A549 treated with ZK216348 at 1 μM for 4 hours (cell line): ENCODE measurements at places on chromosomes 7 and 10. TPM values are rescaled to one million over a fixed set of nuclear protein-coding genes. Genes with fewer than 3 reads are reported as not detected.

GCK gene
- total RNA-seq, result not detected in 5 replicates

STRA8 gene
- total RNA-seq, result not detected in 5 replicates

STK32C gene
- 31.0 to 54.2 TPM (median 48.5 TPM) in 5 replicates for total RNA-seq

CLDN3 gene
- 0.58 to 4.4 TPM (median 3.2 TPM) in 5 replicates for total RNA-seq

CALML3 gene
- total RNA-seq, result not detected in 5 replicates

LIPF gene
- not detected in 5 replicates for total RNA-seq

GNG11 gene
- total RNA-seq, result 24.2 to 39.8 TPM (median 33.9 TPM) in 5 replicates

TBX20 gene
- total RNA-seq, result 1.6 to 2.9 TPM (median 1.8 TPM) in 5 replicates

NODAL gene
- total RNA-seq, result not detected in 5 replicates

KLF6 gene
- total RNA-seq, result 71.9 to 132 TPM (median 118 TPM) in 5 replicates

CPXM2 gene
- not detected in 5 replicates for total RNA-seq

SOSTDC1 gene
- total RNA-seq, result not detected in 5 replicates

BCL7B gene
- total RNA-seq, result 56.9 to 78.1 TPM (median 68.8 TPM) in 5 replicates

ZNF107 gene
- total RNA-seq, result 1.3 to 3.3 TPM (median 2.6 TPM) in 5 replicates

OPTN gene
- total RNA-seq, result 47.4 to 65.4 TPM (median 57.6 TPM) in 5 replicates

SLC29A3 gene
- 18.0 to 26.4 TPM (median 21.5 TPM) in 5 replicates for total RNA-seq

PTCD1 gene
- total RNA-seq, result 5.2 to 8.7 TPM (median 7.5 TPM) in 5 replicates

AKR1C8 gene
- 0.29 TPM in 1 of 5 replicates, not detected in the others for total RNA-seq

GPRIN2 gene
- total RNA-seq, result 18.5 to 45.5 TPM (median 38.5 TPM) in 5 replicates

ZNF853 gene
- total RNA-seq, result 1.8 to 3.4 TPM (median 2.8 TPM) in 5 replicates

NKX1-2 gene
- 0.07 TPM in 1 of 5 replicates, not detected in the others for total RNA-seq

CNPY1 gene
- not detected in 5 replicates for total RNA-seq

CUTC gene
- 32.6 to 38.9 TPM (median 37.0 TPM) in 5 replicates for total RNA-seq

NPFFR1 gene
- not detected in 5 replicates for total RNA-seq

HMX3 gene
- 0.14 TPM in 1 of 5 replicates, not detected in the others for total RNA-seq

CXCL12 gene
- 0.08 to 0.25 TPM (median 0.20 TPM) in 3 of 5 replicates, not detected in the others for total RNA-seq

DPYSL4 gene
- 12.5 to 21.5 TPM (median 19.3 TPM) in 5 replicates for total RNA-seq

CHST3 gene
- total RNA-seq, result 31.8 to 48.4 TPM (median 41.8 TPM) in 5 replicates

MEOX2 gene
- not detected in 5 replicates for total RNA-seq

GIMAP5 gene
- total RNA-seq, result 0.24 TPM in 1 of 5 replicates, not detected in the others

CDK14 gene
- 0.05 to 0.56 TPM (median 0.06 TPM) in 5 replicates for total RNA-seq

RBP3 gene
- total RNA-seq, result not detected in 5 replicates

CBX3 gene
- 177 to 367 TPM (median 226 TPM) in 5 replicates for total RNA-seq

ECHS1 gene
- total RNA-seq, result 122 to 153 TPM (median 138 TPM) in 5 replicates

NEURL1 gene
- total RNA-seq, result 0.47 to 0.96 TPM (median 0.74 TPM) in 5 replicates

ANXA8 gene
- 29.5 to 41.7 TPM (median 34.3 TPM) in 5 replicates for total RNA-seq

LRIT1 gene
- not detected in 5 replicates for total RNA-seq

SAMD9L gene
- 0.37 to 1.1 TPM (median 0.64 TPM) in 5 replicates for total RNA-seq

NAMPT gene
- total RNA-seq, result 111 to 191 TPM (median 131 TPM) in 5 replicates

ELN gene
- 0.08 to 0.13 TPM (median 0.12 TPM) in 5 replicates for total RNA-seq

EIF5AL1 gene
- total RNA-seq, result 1.9 to 8.3 TPM (median 2.2 TPM) in 5 replicates

SAP25 gene
- total RNA-seq, result 0.35 to 1.8 TPM (median 0.64 TPM) in 5 replicates

UCN3 gene
- not detected in 5 replicates for total RNA-seq

STOX1 gene
- total RNA-seq, result 0.52 to 1.1 TPM (median 0.74 TPM) in 5 replicates

RASA4B gene
- 0.78 to 2.1 TPM (median 1.5 TPM) in 5 replicates for total RNA-seq

PAX2 gene
- total RNA-seq, result 0.20 to 0.34 TPM (median 0.26 TPM) in 5 replicates

OGDHL gene
- total RNA-seq, result 0.14 to 0.36 TPM (median 0.18 TPM) in 5 replicates

MSMB gene
- total RNA-seq, result not detected in 5 replicates

CCDC186 gene
- total RNA-seq, result 3.2 to 7.3 TPM (median 6.1 TPM) in 5 replicates

TMEM213 gene
- not detected in 5 replicates for total RNA-seq

PRSS2 gene
- not detected in 5 replicates for total RNA-seq

GOLGA7B gene
- 2.9 to 4.5 TPM (median 4.0 TPM) in 5 replicates for total RNA-seq

AGAP4 gene
- 5.0 to 9.0 TPM (median 8.1 TPM) in 5 replicates for total RNA-seq

NRCAM gene
- total RNA-seq, result 51.1 to 138 TPM (median 95.4 TPM) in 5 replicates

KIF20B gene
- 8.8 to 17.8 TPM (median 14.2 TPM) in 5 replicates for total RNA-seq

ACBD5 gene
- 21.0 to 30.4 TPM (median 26.4 TPM) in 5 replicates for total RNA-seq

GBF1 gene
- 16.8 to 30.0 TPM (median 26.1 TPM) in 5 replicates for total RNA-seq

INHBA gene
- 0.20 to 1.0 TPM (median 0.61 TPM) in 5 replicates for total RNA-seq

CRYGN gene
- total RNA-seq, result not detected in 5 replicates
